Omental fat pad (tissue), 4 donors: ENCODE measurements at places on chromosomes 2 and 18. TPM values are rescaled to one million over a fixed set of nuclear protein-coding genes. Genes with fewer than 3 reads are reported as not detected.

FAHD2A gene
- total RNA-seq: 25.3 TPM

GRCh38 chr2:102100371-102101096, 42.0 kb upstream of the IL1R1 start:
- no peak for DNase-seq

DNA sequence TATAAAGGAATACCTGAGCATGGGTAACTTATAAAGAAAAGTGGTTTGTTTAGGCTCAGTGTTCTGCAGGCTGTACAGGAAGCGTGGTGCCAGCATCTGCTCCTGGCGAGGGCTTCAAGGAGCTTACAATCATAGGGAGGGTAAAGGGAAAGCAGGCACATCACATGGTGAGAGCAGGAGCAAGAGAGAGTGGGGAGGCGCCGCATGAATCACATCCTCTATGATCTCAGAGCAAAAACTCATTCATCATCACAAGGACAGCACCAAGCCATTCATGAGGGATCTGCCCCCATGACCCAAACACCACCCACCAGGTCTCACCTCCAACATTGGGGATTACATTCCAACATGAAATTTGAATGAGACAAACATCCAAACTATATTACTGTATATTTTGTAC, 32.5 kb downstream of the R3HDM1 start:
- no peak for DNase-seq

C2orf66 gene
- total RNA-seq: 0.38 TPM

- DNase-seq: no peak
Measured at GRCh38 chr18:57925706-57926105, 118.3 kb upstream of the NEDD4L start.

- peak; percentile 10 for DNase-seq
Measured at GRCh38 chr18:49015886-49016647, 65.3 kb upstream of the SMAD7 start.

GRCh38 chr2:121076885-121077549, 208.0 kb downstream of the TFCP2L1 start:
- DNase-seq: peak; percentile 71

- DNase-seq: no peak
Measured at GRCh38 chr18:77560341-77560992, 310.8 kb downstream of the GALR1 start.

NAB1 gene
- 65.0 TPM for total RNA-seq

DNA sequence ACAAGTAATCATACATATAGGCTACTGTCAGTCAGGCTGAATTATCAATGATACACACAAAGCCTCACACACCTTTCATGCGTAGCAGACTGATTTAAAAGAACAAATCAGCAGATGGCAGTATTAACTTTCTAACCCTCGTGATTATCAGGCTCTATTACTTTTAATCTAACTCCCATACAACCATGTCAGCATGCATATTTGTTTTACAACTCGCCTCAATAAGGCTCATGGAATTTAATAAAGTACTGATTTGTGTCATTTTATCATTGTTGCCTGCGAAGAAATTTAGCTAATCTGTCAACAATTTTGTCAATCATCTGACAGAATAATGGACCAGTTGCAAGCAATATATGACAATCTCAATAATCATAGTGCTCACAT, 82.8 kb downstream of the SLC25A12 start:
- DNase-seq: no peak

APCDD1 gene
- 252 TPM for total RNA-seq

CACNB4 gene
- 5.4 TPM for total RNA-seq

UCN gene
- total RNA-seq: 1.4 TPM

- DNase-seq: no peak
Measured at GRCh38 chr2:3626118-3626811, 31.4 kb downstream of the COLEC11 start.

- peak; percentile 59 for DNase-seq
Measured at GRCh38 chr2:27320958-27321543, 1.8 kb downstream of the MPV17 start.

DNA sequence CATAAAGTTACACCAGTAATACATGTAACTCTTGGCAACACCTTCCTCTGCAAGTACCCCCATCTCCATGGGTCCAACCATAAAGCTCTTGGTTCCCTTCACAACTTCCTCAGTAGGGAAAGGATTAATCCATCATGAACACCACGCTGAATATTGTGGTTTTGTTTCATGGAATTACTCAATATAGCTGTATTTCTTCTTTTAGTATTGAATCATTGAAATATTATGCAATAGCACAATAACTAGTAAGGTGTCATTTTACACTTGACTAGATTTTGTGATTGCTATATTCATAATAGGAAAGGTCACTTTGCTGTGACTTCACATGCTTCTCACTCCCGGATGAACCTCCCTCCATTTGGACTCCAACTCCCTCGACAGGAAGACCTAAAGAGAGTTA, 29.7 kb upstream of the PID1 start:
- no peak for DNase-seq

DNA sequence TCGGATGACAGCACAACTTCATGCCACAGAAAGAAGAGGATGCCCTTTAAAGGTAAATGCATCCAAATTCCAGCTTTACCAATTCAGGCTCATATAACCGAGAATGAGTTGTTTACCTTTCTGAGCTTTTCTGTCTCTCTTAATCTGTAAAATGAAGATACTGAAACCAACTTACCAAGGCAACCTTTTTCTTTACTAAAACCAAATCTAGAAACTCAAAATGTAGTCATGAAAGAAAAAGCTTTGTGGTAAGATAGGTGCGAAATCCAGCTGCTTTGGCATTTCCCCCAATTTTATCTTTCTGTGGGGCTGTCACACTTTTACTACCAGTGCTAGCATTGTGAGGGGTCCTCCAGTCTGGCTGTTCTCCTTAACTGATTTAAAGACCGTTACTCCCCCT, 240.4 kb downstream of the IKZF2 start:
- no peak for DNase-seq

CXCR1 gene
- 26.8 TPM for total RNA-seq

FER1L5 gene
- not detected for total RNA-seq

DNA sequence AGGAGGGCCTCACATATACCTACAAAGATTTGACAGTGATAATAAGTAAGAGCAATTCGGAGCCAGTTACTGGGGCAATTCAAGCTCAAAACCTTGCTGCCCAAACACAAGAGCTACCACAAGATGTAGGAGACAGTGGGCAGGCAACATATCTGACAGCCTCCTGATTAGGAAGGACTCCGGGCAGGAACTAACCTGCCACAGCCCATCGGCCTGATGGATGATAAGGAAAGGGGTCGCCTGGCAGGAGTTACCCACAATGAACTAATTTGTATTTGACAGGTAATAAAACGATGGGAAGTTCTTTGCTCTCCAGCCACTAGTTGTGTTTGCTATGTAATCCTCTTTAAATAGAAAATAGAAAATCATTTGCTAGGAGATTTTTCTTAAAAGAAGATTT, 100.2 kb downstream of the ARHGAP15 start:
- DNase-seq: no peak

GRCh38 chr2:108971661-108972566, 17.1 kb downstream of the EDAR start:
- no peak for DNase-seq

DNA sequence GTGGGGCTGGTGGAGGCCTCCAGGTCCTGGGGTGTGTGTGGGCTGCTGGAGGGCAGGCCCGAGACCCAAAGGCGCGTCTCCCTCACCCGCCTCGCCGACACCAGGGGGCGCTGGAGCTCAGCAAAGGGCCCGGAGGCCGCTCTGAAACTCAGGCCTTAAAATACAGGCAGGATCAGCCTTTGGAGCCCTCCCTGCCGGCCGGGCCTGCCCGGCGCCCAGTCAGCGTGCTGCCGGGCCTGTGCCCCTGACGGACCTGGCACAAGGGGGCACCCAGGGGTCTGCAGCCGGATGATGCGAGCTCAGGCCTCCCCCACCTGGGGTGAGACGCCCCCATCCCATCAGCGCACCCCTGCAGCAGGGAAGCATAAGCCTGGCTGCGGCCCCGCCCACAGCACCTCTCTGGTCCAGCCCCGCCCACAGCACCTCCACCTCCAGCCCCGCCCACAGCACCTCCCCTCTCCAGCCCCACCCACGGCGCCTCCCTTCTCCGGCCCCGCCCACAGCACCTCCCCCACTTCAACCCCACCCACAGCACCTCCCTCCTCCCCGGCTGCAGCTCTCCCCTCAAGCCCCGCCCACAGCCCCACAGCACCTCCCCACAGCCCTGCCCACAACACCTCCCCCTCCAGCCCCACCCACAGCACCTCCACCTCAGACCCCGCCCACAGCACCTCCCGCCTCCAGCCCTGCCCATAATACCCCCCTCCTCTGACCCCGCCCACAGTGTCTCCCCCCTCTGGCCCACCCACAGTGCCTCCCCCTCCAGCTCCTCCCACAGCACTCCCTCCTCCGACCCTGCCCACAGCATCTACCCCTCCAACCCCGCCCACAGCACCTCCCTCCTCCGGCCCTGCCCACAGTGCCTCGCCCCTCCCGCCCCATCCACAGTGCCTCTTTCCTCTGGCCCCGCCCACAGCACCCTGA, 92.8 kb upstream of the OTOS start:
- peak; percentile 85 for DNase-seq

GRCh38 chr2:162559194-162559593, 215.3 kb downstream of the GCA start:
- no peak for DNase-seq

GRCh38 chr18:61496374-61496773, 163.1 kb downstream of the CDH20 start:
- DNase-seq: no peak

AFG3L2 gene
- total RNA-seq: 36.4 TPM

- no peak for DNase-seq
Measured at GRCh38 chr2:70144443-70145143, 46.2 kb downstream of the C2orf42 start.

GRCh38 chr18:70442933-70443332, 154.1 kb downstream of the SOCS6 start:
- DNase-seq: no peak

- DNase-seq: no peak
Measured at GRCh38 chr18:58639751-58640427, 11.0 kb upstream of the ALPK2 start.

DNA sequence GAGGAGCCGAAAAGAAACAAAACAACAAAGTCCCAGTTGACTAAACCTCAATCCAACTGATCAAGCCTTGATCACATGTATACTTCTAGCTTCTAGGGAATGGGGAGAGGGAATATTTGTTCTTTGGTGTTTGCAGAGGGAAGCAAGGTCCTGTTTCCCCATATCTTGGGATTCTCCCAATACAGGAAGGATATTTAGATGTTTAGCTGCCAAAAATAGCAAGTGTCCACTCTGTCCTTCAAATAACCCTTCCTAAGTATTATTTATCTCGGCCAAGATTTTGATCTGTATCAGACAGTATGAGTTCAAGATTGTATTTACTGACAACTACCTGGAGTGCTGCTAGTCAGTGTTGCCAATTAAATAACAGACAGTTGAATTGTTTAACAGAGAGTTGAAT, 55.5 kb downstream of the TBR1 start:
- no peak for DNase-seq

- no peak for DNase-seq
Measured at GRCh38 chr2:216485745-216486144, 12.9 kb upstream of the RPL37A start.

DNA sequence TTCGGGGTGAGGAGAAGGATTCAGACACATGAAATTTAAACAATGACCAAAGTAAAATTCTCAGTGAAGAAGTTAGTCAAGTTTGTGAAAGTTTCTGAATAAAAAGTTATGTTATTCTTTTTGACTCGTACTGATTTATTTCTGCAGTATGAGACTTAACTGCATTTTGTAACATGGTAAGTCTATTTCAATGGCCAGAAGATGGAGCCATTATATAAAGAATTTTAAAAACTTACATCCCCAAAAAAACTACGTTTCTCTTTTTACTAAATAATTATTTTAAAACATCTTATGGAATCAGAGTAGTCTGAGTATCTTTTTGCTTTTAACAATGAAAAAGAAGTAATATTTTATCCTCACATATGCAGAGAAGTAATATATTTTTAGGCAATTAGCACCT, 51.4 kb upstream of the SCN1A start:
- no peak for DNase-seq

KRTCAP3 gene
- total RNA-seq: 0.75 TPM

IL36B gene
- not detected for total RNA-seq

CELF4 gene
- not detected for total RNA-seq

DNA sequence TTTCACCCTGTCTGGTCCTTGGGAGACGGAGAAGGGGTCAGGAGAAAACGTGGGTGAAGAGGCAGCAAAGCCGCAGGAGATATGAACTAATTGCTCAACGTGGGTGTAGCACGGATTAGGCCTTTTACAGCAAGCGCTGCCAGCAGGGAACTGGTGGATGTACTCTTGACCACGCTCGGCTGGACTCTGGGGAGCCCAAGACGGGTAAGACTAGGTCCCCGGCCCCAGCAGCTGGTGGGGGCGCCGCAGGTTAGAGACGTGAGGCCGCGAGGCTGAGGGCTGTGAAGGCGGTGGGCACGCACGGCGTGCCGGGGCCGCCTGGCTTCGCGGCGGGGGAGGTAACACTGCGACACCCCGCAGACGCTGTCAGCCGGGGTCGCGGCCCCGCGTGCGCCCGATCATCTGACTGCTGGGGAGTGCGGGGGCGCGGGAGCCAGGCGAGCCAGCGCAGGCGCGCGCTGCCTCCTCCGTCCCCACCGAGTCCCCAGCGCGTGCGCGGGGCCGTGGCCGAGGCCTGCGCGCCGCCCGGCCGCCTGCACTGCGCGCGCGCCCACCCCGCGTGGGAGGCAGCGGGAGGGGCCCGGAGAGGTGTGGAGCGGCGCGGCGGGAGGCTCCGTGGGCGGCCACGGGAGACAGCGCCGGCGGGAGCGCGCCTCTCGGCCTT, at the start of gene CLIP4:
TSS of gene CLIP4 (plus strand) at position 470 of the 664 bp plus-strand sequence. CDS start 5,974 bp downstream, outside the sequence.
- DNase-seq: no peak
